Fibroblast of upper back skin (primary cell): ENCODE measurements at places on chromosomes 7 and 10.

DNA sequence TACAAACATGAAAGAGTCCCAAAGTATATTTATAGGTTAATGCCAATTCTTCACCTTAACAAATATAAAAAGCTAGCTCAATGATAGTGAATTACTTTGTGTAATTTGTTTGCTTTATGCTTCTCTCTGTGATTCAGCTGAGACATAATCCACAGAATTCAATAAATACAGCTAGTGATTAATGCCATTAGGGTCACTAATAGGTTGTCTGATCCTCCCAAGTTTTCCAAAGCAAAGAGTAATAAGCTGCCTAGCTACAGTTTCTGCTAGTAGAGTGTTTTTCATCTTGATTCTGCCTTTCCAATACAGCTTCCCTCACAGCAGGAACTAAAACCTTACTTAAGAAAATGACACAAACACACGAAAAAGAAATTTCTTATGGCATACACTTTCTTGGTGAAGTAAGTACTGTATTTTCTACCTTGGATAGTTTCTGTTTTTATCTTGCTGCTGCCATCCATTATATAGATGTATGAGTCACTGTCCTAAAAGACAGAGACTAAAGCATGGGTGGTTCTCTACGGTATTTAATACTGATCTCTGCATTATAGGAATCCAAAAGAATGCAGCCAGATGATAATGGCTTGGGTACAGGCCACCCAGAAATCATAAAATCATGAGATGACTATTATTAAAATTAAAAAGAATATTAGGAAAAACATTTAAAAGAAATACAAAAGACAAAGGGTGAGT, 170.0 kb downstream of the TPK1 start:
- DNase-seq = no peak

GRCh38 chr10:17403161-17403560, 51.2 kb downstream of the ST8SIA6 start:
- DNase-seq = no peak

DNA sequence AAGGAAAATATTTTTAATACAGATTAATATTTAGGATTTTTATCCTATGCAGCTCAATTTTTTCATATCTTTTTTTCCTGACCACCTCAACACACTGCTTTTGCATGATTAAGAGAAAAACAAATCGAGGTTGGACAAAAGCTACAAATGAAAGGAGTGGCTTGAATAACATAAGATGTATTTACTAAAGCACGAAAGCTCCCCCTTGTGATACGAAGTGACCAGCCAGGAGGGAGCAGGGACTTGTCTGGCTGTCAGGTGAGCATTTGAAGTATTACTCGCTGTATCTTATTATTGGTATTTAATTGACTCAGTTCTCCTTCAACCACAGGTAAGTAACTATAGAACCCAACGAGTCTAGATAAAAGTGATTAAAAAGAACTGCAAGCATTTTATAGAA, 265.2 kb upstream of the PHF14 start:
- no peak for DNase-seq

GRCh38 chr10:110698340-110698739, 54.2 kb downstream of the RBM20 start:
- no peak for DNase-seq

- DNase-seq = no peak
Measured at GRCh38 chr7:125256446-125256845, 326.8 kb upstream of the POT1 start.

GRCh38 chr10:126101736-126102135, 205.4 kb downstream of the FANK1 start:
- no peak for DNase-seq

DNA sequence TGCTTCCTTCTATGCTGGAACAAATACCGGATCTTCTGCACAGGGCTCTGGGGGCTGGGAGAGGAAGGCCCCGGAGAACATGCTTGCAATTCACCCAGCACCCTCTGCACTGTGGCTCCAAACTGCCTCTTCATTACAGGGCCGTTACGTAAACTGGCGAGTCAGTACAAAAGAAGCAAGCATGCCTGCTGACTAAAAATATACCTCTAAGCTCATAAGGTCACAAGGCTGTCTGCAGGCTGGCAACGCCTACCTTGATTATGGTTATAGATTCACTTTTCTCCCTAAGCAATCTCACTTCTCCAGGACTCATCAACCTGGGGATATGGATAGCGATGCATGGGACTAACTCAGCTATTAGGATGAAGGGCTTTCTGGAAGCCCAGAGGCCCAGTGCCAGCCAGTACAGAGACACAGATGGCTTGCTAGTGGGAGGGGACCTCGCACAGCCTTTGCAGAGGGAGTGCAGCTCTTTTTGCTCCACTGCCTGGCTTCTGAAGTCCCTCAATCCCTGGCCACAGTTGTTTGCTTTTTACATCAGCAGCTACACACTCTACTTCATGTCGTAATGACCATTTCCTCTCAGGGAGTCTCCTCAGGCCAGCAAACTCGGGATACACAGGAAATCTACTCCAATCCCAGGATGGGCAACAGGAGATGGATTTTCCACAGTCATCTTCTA, 96.1 kb downstream of the SH3PXD2A start:
- peak; percentile 83 for DNase-seq

DNA sequence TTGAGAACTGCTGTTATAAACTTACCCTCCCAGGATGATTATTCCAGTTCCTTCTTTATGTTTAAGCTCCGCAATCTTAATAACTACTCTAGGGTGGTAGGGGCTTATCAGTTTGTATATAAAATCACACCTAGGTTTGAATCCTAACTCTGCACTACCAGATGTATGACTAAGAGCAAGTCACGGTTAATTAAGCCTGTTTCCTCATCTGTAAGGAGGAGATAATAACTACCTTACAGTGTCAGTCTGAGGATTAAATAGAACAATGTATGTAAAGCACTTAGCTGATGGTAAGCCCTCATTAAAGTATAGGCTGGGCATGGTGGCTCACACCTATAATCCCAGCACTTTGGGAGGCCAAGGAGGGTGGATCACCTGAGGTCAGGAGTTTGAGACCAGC, 9.2 kb downstream of the DNA2 start:
- no peak for DNase-seq
